Stimulated activated naive B cell treated with anti-CD40 and anti-IgM and Interleukin-4, amounts not matched to agents 10 μg/mL and 1 μg/mL and 100 μg/mL, for 72 hours (primary cell): ENCODE measurements at places on chromosomes 11 and 22.
A peak's percentile ranks its signal among the peaks of the same experiment; 100 is the strongest.

DNA sequence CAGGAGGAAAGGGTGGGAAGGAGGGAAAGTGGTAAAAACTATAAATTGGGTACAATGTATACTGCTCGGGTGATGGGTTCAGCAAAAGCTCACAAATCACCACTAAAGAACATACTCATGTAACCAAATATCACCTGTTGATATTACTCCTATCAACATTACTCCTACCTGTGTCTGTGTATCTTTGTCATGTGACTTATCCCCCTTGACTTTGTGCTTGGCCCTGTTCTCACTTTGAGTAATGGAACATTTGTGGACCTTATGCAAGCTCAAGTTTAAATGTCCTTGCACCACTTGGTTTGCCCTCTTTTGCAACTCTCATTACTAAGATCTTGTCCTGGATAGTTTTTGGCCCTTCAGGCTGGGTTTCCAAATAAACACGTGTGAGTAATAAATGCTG lies 39.0 kb downstream of the ZNF280B start:
- DNase-seq: no peak

GRCh38 chr11:59901306-59901705 lies 22.7 kb downstream of the OOSP3 start:
- no peak for DNase-seq

- no peak for DNase-seq
These were observed 28.9 kb downstream of the MOV10L1 start for GRCh38 chr22:50118557-50119168.

DNA sequence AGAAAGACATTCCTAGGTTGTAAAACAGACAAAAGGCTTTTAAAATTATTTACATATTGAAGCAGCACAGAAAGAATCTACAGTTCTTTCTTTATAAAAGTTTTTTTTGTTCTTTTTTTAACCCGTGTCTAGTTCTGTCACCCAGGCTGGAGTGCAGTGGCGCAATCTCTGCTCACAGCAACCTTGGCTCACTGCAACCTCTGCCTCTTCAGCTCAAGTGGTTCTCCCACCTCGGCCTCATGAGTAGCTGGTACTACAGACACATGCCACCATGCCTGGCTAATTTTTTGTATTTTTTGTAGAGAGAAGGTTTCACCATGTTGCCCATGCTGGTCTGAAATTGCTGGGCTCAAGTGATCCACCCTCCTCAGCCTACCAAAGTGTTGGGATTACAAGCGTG lies 3.8 kb upstream of the INCENP start:
- no peak for DNase-seq

DNA sequence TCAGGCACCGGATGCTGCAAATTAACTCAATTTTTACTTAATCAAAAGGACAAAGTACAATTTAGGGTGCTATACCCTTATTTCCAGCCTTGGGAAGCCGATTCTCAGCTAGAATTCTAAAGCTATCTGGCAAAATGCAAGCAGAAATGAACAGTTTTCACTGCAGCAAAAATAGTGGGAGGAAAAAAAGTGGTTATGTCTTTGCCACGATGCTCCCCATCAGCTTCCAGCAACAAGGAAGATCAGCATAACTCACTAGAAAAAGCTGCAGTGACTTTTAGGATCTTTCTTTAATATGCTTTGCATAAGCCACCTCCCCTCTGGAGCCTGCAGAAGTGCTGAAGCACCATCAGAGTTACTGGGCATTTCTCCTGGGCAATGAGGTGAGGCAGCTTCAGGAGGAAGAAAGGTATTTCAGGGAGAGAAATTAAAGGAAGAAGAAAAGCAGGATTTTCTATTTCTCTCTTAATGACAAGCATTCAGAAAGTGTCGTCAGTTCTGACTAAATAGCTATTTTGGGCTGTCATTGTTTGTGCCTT lies 702.9 kb downstream of the DLG2 start:
- no peak for DNase-seq

GRCh38 chr11:67484847-67485311 lies 2.1 kb downstream of the AIP start:
- no peak for DNase-seq

GRCh38 chr11:102010776-102011494 lies 36.3 kb upstream of the CFAP300 start:
- DNase-seq: no peak

DNA sequence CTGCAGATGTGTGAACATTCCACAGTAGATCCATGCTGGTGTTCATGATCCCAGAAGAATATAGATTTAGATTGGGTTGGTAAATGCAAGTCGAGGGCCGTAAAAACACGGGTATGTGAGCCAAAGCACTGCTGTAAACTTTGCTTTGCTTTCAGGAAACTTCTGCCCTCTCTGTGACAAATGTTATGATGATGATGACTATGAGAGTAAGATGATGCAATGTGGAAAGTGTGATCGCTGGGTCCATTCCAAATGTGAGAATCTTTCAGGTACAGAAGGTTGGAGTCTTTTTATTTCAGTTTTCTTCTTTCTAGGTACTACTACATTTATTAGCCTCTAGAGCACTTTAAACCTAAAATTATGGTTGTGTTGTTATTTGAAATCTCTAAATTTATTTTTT lies 36.2 kb upstream of the TTC36 start:
- no peak for DNase-seq

- DNase-seq: no peak
These were observed 47.6 kb upstream of the TEAD1 start for GRCh38 chr11:12626616-12627015.

- DNase-seq: no peak
These were observed 149.6 kb downstream of the CWF19L2 start for GRCh38 chr11:107307991-107308390.

DNA sequence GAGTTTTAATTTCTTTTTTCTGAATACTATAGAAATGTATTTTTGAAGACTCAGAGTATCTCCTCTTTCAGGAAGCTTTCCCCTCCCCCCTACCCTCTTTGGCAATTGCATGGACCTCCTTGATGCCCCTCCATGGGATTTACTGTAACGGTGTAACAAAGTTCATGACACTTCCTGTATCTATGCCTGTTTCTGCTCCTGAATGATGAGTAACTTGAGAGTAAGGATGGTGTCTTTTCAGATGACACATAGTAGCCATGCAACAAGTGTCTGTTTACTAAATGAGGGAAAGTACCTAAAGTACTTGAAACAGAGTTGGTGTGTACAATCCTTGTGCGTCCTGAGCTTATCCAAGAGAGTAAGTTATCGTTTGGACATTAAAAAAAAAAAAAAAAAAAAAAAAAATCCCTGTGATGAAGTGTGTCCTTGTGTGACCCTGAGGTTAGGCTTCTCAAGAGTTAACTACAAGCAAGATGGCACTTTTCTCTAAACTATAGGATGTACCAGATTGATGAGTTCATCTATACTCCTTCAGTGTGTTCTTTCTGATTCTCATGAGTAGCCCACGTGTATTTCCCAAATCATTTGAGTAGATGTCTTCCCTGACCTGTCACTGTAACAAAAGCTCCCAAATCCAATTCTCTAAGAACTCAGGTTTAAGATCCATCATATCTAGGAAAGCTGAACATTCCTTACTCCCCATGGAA lies 7.4 kb downstream of the ETS1 start:
- DNase-seq: no peak

DNA sequence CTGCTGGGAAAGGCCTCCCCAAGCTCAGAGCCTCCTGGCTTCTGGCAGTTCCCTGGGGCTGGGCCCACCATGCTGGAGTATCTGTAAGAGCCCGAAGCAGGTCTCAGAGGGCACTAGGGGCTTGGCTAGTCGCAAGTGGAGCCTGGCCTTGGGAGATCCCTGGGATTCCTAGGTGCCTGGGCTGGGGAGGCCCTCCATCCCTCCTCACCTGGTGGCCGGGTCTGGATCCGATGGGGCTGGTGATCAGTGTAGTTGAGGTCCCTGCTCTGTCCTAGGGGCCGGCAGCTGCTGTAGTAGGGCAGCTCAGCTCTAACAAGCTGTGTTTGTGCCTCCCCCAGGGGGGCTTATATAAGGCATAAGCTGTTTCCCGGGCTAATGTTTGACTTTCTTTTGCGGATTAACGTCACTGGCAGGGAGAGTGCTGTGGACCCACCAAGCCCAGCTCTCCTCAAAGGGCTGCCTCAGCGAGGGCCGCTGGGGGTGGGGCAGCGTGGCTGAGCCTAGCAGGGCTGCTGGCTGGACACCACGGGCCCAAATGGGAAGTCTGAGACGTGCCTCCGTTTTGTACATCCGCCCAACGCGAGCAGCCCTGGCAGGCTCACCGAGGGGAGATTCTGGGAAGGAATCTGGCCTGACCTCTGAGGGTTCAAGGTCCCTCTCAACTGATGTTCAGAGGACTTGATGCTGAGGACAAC lies at the start of gene SLC22A8:
SLC22A8 (minus strand) TSS at position 321 of the 695 bp plus-strand sequence. CDS start 883 bp downstream, outside the sequence.
- no peak for DNase-seq

GRCh38 chr11:33376331-33377310 lies 119.4 kb downstream of the HIPK3 start:
- no peak for DNase-seq

DNA sequence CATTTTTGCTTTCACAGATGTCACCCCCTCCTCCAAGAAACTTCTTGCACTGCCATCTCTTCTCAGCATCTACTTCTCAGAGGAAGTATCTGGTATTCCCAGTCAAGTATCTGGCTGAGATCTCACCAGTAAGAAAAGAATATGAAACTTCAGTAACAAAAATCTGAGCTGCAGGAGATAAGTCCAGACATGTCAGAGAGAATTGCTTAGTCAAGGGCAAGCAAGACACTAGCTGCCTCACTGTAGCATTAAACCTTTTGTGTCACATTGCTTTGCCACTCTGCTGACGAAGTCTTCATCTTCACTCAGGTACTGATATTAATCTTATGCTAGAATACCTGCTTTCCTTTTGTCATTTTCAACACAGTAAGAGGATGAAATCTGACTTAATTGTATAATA lies 70.6 kb upstream of the ZC3H12C start:
- no peak for DNase-seq

DNA sequence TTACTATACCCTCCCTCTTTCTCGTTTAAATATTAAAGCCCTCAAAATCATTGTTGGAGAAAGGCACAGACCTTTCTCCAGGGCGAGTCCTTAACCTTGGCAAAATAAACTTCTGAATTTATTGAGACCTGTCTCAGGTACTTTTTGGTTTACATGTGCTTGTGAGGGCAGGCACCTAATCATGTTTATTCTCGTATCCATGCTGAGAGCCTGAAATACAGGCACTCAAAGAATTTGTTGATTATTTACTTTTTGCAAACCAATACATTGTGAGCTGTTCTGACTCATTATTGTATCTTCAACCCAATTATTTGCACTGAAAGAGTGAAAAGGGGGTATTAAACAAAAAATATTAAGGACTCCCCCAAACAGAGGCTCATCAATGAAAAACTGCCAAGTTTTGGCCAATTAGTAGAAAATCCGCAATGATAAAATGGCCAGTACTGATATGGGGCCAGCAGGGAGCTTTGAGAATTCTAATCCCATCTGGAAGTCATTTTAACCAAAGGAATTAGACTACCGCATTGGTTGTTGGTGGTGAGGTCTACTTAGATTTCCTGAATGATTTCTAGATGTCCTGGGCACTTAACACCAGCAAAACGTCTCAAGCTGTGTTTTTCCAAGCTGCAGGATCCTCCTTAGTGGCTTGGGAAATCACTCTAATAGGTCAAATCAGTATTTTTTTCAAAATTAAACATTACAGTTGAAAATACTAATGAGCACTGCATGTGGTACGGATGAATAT lies 157.3 kb downstream of the SWAP70 start:
- no peak for DNase-seq

DNA sequence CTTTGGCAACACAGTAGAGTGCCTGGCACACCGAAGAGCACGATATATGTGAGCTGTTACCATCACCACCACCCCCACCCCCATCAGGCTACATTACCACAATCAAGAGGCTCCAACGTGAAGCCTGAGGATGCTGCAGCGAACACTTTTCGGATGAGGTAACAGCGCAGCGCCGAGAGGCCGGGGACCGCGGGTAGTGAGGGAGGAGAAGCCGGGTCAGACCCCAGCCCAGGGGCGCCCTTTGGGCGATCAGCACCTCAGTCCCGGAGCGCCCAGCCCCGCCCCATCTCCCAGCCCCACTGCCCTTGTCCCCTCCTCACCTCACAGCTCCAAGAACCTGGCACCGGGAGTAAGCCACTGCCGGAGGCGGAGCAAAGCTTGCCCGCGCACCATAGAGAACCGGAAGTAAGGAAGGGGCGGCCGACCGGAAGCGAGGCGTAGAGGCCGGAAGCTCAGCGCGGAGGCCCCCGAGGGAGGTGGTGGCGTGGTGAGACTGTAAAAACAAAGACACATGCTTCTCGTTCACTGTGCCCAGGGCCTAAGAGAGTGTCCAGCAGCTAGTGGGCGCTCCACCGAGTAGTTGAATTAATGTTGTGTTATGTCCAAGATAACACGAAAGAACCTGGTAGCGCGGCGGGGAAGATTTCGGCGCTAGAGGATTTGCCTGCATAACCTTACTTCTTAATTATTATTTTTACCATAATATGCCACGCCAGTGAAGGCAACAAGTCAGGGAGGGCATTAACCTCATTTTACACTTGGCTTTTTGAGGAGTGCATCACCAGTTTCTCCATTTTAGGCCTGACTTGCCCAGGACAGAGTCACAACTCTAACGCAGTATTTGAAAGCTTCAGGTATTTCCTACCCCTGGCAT lies at the start of gene THOC5:
THOC5 (minus strand) TSS at position 407 of the 874 bp plus-strand sequence. CDS start 4,610 bp downstream, outside the sequence.
- DNase-seq: peak; percentile 85

DNA sequence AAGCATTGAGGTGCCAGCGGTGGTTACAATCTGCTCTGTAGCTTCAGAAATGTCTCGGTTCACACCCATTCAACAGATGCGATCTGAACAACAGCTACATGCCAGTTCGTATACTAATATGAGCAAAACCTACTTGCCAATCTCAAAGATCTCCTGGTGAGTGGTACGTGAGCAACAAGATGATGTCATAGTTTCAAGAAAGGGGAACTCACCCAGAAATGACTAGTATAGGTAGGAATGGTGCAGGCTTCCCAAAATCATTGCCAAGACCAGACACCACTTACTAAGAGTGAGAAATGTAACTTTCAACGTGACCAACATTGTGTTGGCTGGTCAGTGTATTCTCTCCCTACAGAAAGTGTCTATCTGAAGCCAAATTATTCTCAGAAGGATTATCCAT lies 31.1 kb downstream of the OR6Q1 start:
- no peak for DNase-seq

GRCh38 chr11:119691020-119691666 lies 37.9 kb downstream of the NECTIN1 start:
- DNase-seq: no peak

DNA sequence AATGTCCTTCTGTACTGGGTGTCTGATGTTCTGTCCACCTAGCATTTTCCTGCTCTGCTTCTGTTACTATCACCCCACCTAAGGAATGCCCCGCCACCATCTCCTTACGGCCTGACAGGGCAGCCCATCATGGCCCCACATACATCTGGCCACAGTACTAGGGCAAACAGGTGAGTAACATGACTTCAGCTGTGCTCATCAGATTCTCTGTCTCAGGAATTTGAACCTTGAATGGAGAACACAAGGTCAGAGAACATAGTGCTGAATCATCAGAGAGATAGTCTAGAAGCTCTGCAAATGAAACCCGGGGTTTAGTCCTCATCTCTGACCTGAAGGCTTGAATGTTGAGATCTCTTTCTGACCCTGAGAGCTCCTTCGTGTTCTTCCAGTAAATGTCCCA lies 32.4 kb downstream of the ZC3H12C start:
- DNase-seq: no peak

GRCh38 chr11:133896028-133896427 lies 50.7 kb upstream of the SPATA19 start:
- no peak for DNase-seq
